ENCODE measurements at places on chromosomes 2 and 18. TPM values are rescaled to one million over a fixed set of nuclear protein-coding genes. Genes with fewer than 3 reads are reported as not detected.

- no peak for DNase-seq
Measured at GRCh38 chr2:220090050-220090449, 462.6 kb downstream of the SLC4A3 start.

- DNase-seq, result no peak
Measured at GRCh38 chr2:72780477-72780876, 45.4 kb downstream of the EXOC6B start.

GRCh38 chr2:134782107-134782506, 56.3 kb upstream of the ACMSD start:
- DNase-seq, result no peak

The ANKRD30BL gene
- not detected for total RNA-seq

- no peak for DNase-seq
Measured at GRCh38 chr2:98565286-98565860, 42.9 kb downstream of the COA5 start.

GRCh38 chr2:182890773-182891378, 24.4 kb upstream of the FRZB start:
- no peak for DNase-seq

GRCh38 chr2:241945311-241945710, 75.8 kb downstream of the RTP5 start:
- DNase-seq, result no peak
